Right renal pelvis (tissue), 4 donors: ENCODE measurements at places on chromosomes 13 and 19. TPM values are rescaled to one million over a fixed set of nuclear protein-coding genes. Genes with fewer than 3 reads are reported as not detected.

The METTL21C gene
- 1.0 TPM for polyA plus RNA-seq

The VPS36 gene
- 43.7 TPM for polyA plus RNA-seq

The CEACAM16 gene
- not detected for polyA plus RNA-seq

The ZNF724 gene
- 4.3 TPM for polyA plus RNA-seq

The C19orf38 gene
- 2.0 TPM for polyA plus RNA-seq

The COMMD6 gene
- 253 TPM for polyA plus RNA-seq

The GJB2 gene
- 5.6 TPM for polyA plus RNA-seq

The NECTIN2 gene
- 162 TPM for polyA plus RNA-seq

The PDS5B gene
- polyA plus RNA-seq: 70.2 TPM
